ENCODE measurements at places on chromosomes 6 and 20.

GRCh38 chr6:56403745-56404144, 156.4 kb upstream of the COL21A1 start:
- DNase-seq: no peak

GRCh38 chr20:24766143-24766527, 182.9 kb upstream of the CST7 start:
- no peak for DNase-seq

DNA sequence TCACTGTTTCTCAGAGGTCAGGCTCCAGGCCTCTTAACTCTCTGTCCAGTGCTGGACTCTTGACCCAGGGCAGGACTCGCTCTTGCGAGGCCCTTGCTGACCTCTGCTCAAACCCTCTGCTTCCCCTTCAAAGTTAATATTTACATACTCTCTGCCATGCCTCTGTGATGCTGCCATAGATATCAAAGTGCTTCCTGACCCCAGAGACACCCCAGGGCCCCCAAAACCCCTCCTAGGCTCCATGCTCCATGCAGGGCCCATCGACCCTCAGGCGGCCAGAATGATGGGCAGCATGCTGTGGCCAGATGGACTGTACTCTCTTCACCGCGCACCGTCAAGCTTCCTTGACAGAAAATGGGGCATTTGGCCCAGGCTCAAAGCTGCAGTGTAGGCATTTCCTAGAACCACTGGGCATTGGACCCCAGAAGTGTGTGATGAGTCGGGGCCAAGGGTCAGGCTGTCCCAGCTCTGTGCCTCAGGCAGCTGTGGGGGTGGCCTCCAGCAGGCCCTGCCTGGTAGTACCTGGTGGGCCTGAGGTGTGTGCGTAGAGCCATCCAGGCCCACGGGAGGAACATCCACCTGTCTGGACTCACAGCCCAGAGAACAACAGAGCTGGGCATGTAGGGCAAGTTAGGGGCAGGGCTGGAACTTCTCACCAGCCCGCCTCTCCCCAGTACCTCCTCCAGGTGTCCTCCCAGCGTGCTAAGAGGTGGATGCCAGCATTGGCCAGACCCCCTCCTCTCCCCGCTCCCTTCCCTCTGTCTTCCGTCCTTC, 142.8 kb downstream of the VEGFA start:
- DNase-seq: no peak

- no peak for DNase-seq
These were observed 4.1 kb upstream of the IFT52 start for GRCh38 chr20:43586641-43587040.
